ENCODE measurements at places on chromosomes 12 and 14.

DNA sequence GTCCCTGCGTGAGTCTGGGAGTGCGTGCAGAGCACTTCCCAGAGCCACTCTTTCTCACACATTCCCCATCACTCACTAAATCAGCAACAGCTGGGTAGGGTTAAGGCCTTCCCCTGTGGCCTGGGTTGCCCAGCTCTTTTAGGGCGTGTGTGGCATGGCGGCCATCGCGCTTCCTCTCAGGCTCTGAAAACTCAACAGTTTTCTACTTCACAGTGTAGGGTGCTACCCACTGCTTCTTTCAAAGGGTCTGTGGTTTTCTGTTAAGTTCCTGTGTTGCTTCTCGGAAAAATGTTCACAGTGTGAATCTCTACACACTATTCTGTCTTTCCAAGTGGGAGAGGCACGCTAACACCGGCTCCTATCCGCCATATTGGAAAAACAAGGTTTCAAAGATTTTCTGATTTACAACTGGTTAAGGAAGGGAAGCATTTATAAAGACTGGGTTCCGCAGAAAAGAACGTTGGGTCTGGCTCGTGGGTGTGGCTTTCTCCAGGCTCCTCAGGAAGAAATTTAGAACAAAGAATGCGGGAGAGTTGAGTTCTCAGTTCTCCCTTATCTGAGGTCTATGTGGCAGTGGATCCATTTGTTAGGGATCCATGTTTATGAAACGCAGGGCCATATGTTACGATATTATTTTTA, 34.9 kb upstream of the AEBP2 start:
- no peak for DNase-seq

- DNase-seq: no peak
Observed at GRCh38 chr14:59292028-59292427, 103.6 kb downstream of the DAAM1 start.

DNA sequence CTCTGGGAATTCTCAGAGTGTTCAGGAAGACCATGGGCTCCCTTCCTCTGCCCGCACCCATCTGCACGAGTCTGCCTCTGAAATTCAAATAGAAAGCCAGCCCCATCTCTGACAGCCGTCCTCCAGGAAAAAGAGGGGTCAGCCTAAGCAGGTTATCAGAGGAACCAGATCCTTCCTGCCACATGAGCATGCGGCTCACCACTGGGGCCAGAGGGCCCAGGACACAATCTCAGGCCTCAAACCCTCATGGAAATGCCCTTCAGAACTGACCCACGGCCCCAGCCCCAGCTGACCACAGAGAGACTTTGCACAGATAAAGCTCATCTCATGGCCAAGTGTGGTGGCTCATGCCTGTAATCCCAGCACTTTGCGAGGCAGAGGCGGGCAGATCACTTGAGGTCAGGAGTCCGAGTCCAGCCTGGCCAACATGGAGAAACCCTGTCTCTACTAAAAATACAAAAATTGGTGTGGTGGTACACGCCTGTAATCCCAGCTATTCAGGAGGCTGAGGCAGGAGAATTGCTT, 23.2 kb downstream of the PXN start:
- no peak for DNase-seq

DNA sequence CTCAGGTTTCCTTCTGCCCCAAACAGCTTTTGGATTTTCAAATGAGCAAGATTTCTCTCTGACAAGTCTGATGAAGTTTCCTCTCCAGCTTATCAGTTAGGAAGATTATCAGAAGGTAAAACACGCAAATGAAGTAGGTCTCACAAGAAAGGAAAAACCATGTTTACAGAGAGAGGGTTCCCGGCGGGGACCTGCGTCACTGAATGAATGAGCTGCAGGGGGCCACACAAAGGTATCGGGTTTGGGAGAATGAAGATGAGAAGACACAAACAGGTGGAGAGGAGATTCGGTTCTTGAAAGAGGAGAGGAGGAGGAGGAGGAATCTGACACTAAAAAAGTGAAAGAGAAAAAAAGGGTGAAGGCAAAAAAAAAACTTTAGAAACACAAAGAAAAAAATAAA, 208.6 kb downstream of the CALM1 start:
- DNase-seq: no peak

GRCh38 chr12:10191865-10192264, 13.0 kb downstream of the TMEM52B start:
- DNase-seq: no peak

GRCh38 chr14:74418031-74418430, 8.0 kb downstream of the SYNDIG1L start:
- no peak for DNase-seq

DNA sequence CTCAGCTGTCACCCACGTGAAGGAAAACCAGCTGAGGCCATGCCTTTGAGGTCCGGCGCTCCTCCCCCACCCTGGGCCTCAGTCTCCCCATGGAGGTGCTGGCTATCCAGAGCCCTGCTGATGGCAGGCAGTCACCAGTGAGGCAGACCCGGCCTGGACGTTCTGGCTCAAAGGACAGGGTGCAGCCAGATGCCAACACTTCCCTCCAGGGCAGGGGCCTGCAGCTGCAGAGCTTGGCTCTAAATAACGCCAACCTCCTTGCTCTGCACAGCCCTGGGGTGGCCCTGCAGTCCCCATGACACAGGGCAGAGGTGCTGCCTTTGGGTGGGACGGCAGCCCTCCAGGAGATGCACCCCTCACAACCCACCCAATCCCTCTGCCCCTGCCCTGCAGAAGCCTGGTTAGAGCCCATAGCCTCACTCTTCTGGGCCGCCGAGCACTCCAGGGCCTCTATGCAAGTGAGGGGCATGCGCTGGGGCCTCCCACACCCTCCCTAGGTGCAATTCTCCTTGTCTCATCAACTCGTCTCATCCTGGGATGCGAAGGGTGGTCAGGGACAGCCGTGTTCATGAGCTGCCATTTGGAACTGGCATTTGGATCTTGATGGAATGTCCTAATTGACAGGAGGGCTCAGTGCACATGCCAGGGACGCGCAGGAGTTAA, 30.4 kb downstream of the CCDC85C start:
- DNase-seq: no peak

GRCh38 chr12:46831335-46832129, 5.7 kb upstream of the SLC38A4 start:
- DNase-seq: no peak

DNA sequence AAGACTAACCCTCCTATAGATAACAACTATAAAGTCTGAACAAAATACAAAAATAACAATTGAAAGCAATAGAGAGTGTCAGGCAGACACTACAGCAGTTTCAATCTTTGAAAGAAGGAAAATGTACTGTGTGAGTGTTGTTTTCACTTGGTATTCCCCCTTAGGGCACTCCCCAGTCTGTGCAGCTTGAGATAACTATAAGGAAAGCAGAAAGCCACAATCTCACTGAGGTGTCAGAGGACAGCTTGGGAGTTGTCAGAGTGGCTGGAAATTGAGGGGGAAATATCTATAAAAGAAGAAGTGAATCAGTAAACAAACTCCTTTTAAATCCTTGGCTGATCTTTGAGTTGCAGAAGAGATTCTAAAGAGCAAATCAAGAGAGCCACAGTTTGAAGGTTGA, 364.8 kb downstream of the NELL2 start:
- DNase-seq: no peak

- no peak for DNase-seq
Observed at GRCh38 chr12:1107669-1108068, 116.6 kb downstream of the ERC1 start.

DNA sequence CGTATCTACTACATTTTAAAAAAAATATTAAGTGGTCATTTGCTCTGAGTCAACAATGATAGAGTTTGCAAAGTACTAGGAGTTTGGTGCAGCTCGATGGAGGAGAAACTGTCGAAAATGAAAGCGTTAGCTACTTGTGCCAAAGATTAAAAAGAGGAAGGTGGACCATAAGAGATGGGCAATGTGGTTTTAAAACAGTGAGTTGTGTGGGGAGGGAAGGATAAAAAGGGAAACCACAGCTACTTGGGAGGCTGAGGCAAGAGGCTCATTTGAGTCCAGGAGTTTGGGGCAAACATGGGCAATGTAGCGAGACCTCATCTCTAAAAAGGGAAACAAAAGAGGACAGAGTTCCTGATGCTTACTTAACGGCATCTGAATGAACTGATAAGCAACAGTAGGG, 18.2 kb upstream of the STRAP start:
- DNase-seq: no peak

DNA sequence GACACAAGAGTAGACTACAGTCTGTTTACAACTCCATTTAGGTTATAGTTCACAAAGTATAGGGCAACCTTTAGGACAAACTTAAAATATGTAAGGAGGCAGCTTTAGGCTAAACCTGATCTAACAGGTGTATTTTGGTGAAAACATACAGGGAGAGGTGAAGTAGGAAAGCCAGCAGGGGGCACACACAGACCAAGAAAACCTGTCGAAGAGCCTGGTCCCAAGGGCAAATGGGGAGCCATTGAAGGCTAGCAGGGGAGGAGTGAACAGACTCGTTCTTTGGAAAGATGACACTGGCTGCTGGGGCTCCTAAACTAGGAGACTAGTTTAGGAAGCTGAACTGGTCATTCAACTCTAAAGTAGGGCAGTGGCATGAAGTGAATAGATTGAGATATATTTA, 138.8 kb upstream of the WSCD2 start:
- DNase-seq: no peak

All from activated CD4-positive, CD25-positive, alpha-beta regulatory T cell (primary cell).